ENCODE measurements at places on chromosomes 11 and 22. TPM values are rescaled to one million over a fixed set of nuclear protein-coding genes. Genes with fewer than 3 reads are reported as not detected.

OR52B2 gene
- total RNA-seq = not detected

TEX54 gene
- not detected for total RNA-seq

PNPLA3 gene
- total RNA-seq = 2.1 TPM

SLC22A6 gene
- total RNA-seq = not detected

NXPE4 gene
- total RNA-seq = not detected

TMPRSS6 gene
- total RNA-seq = not detected

DSCAML1 gene
- not detected for total RNA-seq

TRIM49 gene
- total RNA-seq = not detected

CAVIN3 gene
- total RNA-seq = 114 TPM

IL10RA gene
- not detected for total RNA-seq

XKR3 gene
- total RNA-seq = not detected

CELF1 gene
- 58.6 TPM for total RNA-seq

LYVE1 gene
- 2.3 TPM for total RNA-seq

TESMIN gene
- total RNA-seq = 1.3 TPM

ART1 gene
- total RNA-seq = not detected

LRRC4C gene
- total RNA-seq = 0.52 TPM

IGLL1 gene
- not detected for total RNA-seq

VSIG10L2 gene
- total RNA-seq = not detected

CARD16 gene
- 29.6 TPM for total RNA-seq

MRGPRE gene
- total RNA-seq = not detected

KCNC1 gene
- total RNA-seq = not detected

TNNT3 gene
- total RNA-seq = 12.1 TPM

ZNF280A gene
- not detected for total RNA-seq

PRR5L gene
- 10.1 TPM for total RNA-seq

MYRF gene
- total RNA-seq = 7.6 TPM

STK33 gene
- 2.8 TPM for total RNA-seq

ANO5 gene
- total RNA-seq = under 0.01 TPM

SCO2 gene
- total RNA-seq = 8.4 TPM

CDC42BPG gene
- 0.91 TPM for total RNA-seq

GRK2 gene
- 38.7 TPM for total RNA-seq

TYR gene
- total RNA-seq = not detected

CD3G gene
- total RNA-seq = not detected

MFRP gene
- not detected for total RNA-seq

CSNK2A3 gene
- total RNA-seq = 1.4 TPM

PATE4 gene
- not detected for total RNA-seq

GALNT18 gene
- 0.96 TPM for total RNA-seq

SULT4A1 gene
- not detected for total RNA-seq

SHANK2 gene
- total RNA-seq = 9.2 TPM

KRTAP5-7 gene
- not detected for total RNA-seq

GPR83 gene
- total RNA-seq = not detected

OR6T1 gene
- total RNA-seq = not detected

MMP12 gene
- not detected for total RNA-seq

ROBO4 gene
- total RNA-seq = 0.80 TPM

NLRP10 gene
- total RNA-seq = not detected

ZBED4 gene
- total RNA-seq = 11.7 TPM

ADAMTS15 gene
- 20.4 TPM for total RNA-seq

OR51D1 gene
- not detected for total RNA-seq

Data from epithelial cell of alveolus of lung (primary cell).